ENCODE measurements at places on chromosomes 6 and 20.

GRCh38 chr6:169269180-169270076, 15.8 kb upstream of the THBS2 start:
- no peak for DNase-seq

DNA sequence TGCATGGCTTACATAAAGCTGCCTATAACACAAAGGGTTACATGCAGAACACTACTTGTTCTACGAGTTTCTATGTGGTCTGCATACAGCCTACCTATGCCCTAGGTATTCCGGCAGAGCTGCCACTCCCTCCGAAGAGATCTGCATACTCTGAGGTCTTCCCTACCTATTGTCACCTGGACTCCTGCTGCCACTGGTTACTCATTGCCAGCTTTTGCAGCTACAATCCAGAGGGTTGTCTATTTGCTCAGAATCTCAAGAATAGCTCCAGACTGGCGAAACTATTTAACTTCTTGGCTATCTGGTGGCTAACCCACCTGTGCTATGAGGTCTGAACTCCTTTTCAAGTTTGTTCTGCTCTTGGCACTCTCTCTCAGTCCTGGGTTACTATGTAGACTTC, 323.3 kb downstream of the BMP2 start:
- no peak for DNase-seq

DNA sequence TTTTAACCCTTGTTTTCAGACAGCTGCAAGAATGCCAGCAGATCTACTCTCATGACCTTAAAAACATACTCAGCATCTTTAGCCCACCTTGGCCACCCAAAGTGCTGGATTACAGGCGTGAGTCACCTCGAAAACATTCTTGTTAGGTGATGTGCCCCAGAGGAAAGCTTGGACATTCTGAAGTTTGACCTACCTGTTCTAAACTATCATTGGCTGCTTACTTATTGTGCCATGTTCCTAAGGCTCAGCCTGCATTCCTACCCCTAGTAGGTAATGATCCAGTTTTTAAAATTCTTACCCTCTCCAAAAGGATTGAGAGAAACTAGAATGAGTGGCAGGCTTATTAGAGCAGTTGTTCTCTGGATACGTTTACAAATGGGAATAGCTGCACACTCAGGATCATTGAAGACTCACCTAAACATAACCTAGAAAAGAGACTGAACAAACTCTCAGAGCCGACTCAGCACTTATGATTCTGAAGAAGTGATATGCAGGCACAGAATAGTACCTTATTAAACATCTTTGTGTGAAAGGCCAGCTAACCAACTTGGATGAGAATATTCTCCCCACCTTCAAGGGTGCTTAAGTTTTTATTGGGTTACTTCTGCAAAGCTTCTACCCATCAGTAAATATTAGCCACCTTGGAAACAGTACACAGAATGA, 362.1 kb downstream of the NRN1 start:
- DNase-seq: no peak

- DNase-seq: no peak
Observed at GRCh38 chr6:141326426-141326825, 806.3 kb upstream of the GJE1 start.

DNA sequence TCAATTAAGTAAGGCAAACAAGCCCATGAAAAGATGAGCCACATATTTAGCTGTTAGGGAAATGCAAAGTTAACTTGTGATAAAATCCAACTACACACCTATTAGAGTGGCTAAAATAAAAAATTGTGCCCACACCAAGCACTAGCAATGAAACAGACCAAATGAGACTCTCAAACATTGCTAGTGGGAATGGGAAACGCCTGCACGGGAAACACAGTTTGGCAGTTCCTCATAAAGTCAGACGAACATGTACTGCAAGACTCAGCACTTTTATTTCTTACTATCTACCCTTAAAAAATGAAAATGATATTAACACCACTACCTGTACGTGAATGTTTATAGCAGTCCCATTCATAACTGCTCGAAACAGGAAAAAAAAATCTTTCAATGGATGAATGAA, 392.1 kb upstream of the NOX3 start:
- DNase-seq: no peak

- DNase-seq: peak; percentile 74
Observed at GRCh38 chr6:161922631-161923119, 648.8 kb upstream of the AGPAT4 start.

- no peak for DNase-seq
Observed at GRCh38 chr20:840503-840857, 7.0 kb downstream of the FAM110A start.

DNA sequence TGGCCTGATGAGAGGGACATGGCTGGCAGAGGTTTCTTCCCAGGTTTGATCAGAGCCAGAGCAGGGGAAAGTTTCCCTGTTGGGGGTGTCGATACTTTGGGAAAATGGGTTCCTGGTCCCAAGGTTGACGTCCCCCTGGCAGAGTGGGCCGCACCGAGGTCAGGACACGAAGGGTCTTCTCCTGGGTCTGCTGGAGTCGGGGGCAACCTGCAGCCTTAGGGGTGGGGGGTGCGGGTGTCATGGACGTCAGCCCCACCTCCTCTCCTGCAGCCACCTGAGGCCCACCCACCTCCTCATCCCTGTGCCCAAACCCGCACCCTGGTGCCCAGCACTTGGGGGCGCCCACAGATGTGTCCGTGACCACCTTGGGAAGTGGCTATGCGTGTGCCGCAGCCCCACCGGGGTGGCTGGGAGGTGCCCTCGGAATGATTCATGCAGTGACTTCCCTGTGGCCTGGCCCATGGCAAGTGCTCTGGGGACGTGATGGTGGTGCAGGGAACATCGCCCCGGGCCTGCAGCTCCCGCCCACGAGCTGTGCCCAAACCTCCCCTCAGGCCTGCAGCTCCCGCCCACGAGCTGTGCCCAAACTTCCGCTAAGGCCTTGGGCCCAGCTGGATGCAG, 64.9 kb downstream of the YTHDF1 start:
- no peak for DNase-seq

DNA sequence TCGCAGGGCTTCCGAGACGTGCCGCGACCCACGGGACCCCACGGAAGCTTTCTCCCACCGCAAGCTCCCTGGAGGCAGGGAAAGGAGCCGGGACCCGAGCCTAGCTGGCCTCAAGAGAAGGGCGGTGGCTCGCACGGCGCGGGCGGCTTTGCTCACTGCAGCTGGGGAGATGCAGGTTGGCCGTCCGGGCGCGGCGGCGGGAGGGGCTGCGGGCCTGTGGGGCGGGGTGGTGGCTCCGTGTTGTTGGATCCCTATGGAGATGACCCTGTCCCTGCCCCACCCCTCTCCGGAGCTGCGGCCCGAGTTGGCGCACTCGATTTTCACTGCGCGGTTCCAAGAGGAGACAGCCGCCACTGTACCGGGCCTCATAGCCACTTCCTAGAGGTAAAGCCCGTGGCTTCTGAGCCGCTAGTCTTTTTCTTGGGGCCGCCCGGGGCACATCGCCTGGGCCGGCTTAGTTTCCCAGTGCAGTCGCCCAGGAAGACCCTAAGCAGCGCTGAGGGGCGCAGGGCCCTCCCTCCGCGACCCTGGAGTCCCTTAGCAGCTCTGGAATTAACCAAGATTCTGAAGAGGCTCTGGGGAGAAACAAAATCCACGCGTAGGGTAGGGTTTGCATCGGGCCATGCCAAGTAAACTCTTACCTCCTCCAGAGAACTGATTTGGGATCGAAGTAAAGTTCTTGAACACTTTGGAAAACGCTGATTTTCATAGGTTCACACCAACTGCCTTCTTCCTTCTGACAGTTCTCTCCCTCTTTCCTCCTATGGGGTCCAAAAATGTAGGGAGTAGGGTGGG, at the start of gene ECT2L:
Gene ECT2L (plus strand): TSS at position 279 of the 795 bp plus-strand sequence. CDS start 17,188 bp downstream, outside the sequence.
- no peak for DNase-seq

- no peak for DNase-seq
Observed at GRCh38 chr6:170307080-170307545, 555 bp downstream of the FAM120B start.

GRCh38 chr6:42378125-42378524, 73.6 kb downstream of the TRERF1 start:
- no peak for DNase-seq

GRCh38 chr20:49043000-49043399, 3.1 kb upstream of the CSE1L start:
- no peak for DNase-seq

DNA sequence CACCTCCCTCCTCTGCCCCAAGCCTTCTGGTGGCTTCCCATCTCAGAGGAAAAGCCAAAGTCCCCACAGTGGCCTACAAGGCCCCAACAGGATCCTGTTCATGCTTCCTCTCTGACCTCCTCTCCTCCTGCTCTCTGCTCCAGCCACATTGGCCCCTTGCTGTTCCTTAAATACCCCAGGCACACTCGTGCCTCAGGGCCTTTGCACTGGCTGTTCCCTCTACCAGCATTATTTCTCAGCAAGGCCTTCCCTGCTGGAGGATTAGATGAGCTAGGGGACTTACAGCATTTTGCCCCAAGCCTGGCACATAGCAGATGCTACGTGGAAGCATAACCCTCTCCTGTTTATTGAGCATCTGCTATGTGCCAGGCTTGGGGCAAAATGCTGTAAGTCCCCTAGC, 7.8 kb downstream of the CCN5 start:
- DNase-seq: no peak

GRCh38 chr6:15150207-15150606, 95.7 kb upstream of the JARID2 start:
- DNase-seq: no peak

- DNase-seq: no peak
Observed at GRCh38 chr20:14947536-14947935, 610.1 kb upstream of the FLRT3 start.

DNA sequence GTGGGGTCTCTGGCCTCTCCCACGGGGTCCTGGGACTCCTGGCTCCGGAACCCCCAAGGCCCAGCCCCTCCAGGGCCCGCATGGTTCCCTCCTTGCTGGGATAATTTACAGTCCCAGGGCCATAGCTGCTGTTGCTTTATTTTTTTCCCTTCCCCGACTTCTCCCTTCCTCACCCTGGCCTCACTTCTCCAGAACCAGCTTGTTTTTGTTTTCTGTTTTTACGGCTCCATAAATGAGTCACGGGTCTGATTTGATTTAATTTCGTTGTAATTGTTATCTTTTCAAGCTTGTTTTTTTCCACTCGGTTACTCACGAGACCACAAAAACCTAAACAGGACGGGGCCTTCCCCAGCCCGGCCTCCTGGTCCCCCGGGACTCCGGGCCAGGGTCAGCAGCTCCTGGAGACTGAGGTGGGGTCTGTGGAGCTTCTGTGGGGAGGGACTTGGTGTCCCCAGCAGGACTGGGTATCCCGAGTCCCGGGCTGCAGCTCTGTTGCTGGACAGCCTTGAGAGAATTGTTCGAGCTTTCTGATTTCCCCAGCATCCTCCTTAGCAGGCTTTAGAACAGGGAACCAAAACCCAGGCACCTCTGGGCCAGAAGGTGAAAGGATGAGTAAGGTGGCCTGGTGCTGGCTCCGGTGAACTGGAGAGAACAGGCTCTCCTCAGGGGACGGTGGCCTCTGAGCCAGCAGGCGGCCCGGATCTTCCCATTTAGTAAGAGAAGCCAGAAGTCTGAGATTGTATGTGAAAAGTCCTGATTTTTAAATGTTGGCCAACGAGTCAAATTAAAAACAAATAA, 94.9 kb downstream of the CEBPB start:
- no peak for DNase-seq

DNA sequence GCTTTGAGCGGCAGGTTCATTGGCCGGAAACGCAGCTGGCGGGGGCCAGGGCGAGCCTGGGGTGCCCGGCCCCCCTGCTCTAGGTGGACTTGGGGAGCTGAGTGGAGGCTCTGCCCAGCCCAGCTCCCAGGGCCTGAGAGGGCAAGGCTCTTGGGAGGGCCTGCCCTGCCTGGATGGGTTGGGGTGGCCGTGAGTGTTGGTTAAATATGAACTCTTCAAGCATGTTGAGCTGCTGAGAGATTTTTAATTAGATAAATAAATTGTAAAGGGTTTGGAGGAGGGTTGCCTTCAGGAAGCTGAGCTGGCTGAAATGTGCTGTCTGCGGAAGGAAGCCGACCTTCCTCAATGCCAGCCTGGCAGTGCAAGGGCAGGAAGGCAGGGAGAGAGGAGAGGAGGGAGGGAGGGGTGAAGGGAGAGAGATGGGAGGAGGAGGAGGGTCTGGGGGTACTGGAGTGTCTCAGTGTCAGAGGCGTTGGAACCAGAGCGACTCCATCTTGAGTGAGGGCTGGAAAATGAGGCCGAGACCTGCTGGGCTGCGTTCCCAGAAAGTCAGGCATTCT, 39.4 kb upstream of the PMEPA1 start:
- no peak for DNase-seq

- DNase-seq: no peak
Observed at GRCh38 chr20:25468126-25469075, 60.9 kb downstream of the GINS1 start.
